ENCODE measurements at places on chromosomes 7 and 10. TPM values are rescaled to one million over a fixed set of nuclear protein-coding genes. Genes with fewer than 3 reads are reported as not detected.

DNA sequence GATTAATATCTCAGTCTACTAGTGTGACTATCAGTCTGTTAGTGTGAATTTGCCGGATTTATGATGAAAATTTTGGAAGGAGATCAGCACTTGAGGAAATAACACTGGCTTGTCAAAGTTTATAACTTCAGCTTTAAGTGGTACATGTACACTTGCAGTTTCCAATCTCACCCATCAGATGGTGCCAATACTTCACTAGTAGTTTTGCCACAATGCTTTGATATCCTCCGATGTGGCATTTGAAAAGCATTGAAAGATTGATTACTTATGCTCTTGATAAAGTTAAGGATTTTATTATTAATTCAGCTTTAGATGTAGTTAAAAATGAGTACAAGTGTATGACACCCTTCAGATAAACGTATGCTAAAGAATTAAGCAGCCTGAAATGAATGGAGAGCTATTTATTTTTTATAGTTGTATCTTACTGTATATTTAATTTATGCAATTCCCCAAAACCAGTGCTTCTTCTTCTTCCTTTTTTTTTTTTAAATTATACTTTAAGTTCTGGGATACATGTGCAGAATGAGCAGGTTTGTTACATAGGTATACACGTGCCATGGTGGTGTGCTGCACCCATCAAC is 98.2 kb downstream of the ANLN start:
- DNase-seq, result no peak

GRCh38 chr10:80051993-80052392 is 26.5 kb upstream of the TMEM254 start:
- no peak for DNase-seq

DNA sequence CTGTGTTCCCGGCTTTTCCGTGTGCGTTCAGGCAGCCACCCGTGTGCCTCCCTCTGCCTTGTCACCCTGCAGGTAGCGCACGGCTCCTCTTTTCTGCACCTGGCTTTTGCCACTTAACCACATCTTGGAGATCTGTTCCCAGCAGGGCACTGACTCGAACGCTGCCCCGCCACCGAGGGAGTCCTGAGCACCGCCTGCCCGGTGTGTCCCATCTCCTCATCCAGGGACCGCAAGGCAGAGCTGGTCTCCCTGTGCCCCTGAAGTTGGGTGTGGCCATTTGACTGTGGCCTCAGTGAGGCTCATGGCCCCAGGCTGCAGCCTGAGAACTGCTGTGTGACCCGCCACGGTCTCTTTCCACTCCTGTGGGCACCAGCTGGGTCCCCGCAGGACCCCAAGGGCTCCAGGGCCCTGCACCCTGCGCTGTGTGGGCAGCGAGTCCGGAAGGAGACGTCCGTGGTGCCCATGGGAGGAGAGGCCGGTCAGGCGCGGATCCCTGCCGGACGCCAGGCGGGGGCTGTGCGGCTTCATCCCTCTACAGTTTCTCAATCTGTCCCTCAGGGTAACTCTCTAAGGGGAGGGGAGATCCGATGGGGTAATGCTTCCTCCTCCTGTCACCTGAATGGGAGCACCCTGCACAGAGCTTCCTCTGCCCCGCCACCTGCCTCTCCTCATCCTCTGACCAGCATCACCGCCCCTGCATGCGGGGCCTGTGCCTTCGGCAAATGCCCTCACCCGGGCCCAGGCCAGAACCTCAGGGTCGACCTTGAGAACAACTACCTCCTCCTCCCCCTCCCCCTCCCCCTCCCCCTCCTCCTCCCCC is 1.8 kb upstream of the INTS1 start:
- peak; percentile 66 for DNase-seq

- DNase-seq, result no peak
Measured at GRCh38 chr10:67277402-67277801, 351.6 kb downstream of the LRRTM3 start.

GRCh38 chr10:29237786-29238185 is 51.1 kb upstream of the LYZL1 start:
- no peak for DNase-seq

- peak; percentile 92 for DNase-seq
Measured at GRCh38 chr10:104254493-104255310, at the start of gene GSTO1. Gene GSTO1 (plus strand): TSS chr10:104254892. CDS start chr10:104254929, 37 bp downstream.

GRCh38 chr10:117688358-117688757 is 145.8 kb downstream of the EMX2 start:
- DNase-seq, result no peak

DNA sequence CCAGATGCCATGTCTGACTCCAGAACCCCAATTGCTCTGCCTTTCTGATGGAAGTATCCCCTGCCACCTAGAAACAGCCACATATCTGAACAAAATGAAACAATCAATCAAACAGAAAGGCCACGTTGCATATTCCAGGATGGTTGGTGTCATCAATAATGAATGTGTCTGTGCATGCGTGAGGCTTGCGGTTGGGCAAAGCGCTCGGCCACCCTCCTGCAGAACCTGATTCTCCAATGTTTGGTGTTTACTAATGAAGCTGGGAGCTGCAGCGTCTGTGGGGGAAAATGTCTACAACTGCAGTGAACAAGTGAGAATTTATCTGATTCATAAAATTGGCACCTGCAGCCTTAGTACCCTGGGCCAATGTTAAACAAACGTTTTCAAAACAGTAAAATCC is 121.2 kb upstream of the ADARB2 start:
- no peak for DNase-seq

DNA sequence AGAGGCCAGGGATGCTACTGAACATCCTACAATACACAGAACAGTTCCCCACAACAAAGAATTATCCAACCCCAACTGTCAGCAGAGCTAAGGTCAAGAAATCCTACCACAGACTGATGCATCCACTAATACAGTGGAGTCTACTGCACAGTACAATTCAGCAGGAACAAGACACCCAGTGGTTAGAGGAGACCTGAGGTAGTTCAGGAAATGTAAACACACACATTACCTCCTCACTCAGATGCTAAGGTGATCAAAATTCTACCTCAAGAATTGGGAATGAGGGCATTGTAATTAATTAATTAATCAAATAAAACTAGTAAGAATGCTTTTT is 91.4 kb downstream of the ZFAND4 start:
- no peak for DNase-seq

The NAT16 gene
- total RNA-seq, result not detected

The ERVW-1 gene
- total RNA-seq, result not detected

The HOXA6 gene
- not detected for total RNA-seq

The AASS gene
- 19.2 TPM for total RNA-seq

The SLC39A12 gene
- not detected for total RNA-seq

The ZNF438 gene
- total RNA-seq, result 12.8 TPM

The TCERG1L gene
- total RNA-seq, result not detected

The ADRA2A gene
- 1.0 TPM for total RNA-seq

The FBXL13 gene
- total RNA-seq, result 0.24 TPM

The PPP1R17 gene
- not detected for total RNA-seq

All from Right ventricle myocardium inferior (tissue), 1 donor.